ENCODE measurements at places on chromosomes 6 and 20. TPM values are rescaled to one million over a fixed set of nuclear protein-coding genes. Genes with fewer than 3 reads are reported as not detected.

Gene MLIP
- total RNA-seq, result 9.7 TPM

Gene CST9L
- total RNA-seq, result not detected

Gene BHLHE23
- total RNA-seq, result not detected

Gene PLA2G7
- total RNA-seq, result 4.6 TPM

Gene SEL1L2
- 0.23 TPM for total RNA-seq

Gene CFAP206
- total RNA-seq, result 14.8 TPM

Gene EYS
- 1.4 TPM for total RNA-seq

Gene TBC1D22B
- 13.8 TPM for total RNA-seq

Gene CD83
- total RNA-seq, result 32.5 TPM

Gene LPA
- total RNA-seq, result 7.6 TPM

Gene CHRNA4
- total RNA-seq, result 26.5 TPM

Gene TREML1
- total RNA-seq, result not detected

Gene NRSN1
- total RNA-seq, result 31.4 TPM

Gene CFB
- 3.2 TPM for total RNA-seq

Gene TMC2
- 3.5 TPM for total RNA-seq

Gene GDAP1L1
- 91.3 TPM for total RNA-seq

Gene LINC00237
- 10.8 TPM for total RNA-seq

Gene KHDRBS2
- 33.7 TPM for total RNA-seq

Gene SALL4
- 0.69 TPM for total RNA-seq

Gene XKR7
- 10.1 TPM for total RNA-seq

Gene TXLNB
- total RNA-seq, result 1.2 TPM

Gene IMPG1
- not detected for total RNA-seq

Gene GRIK2
- 139 TPM for total RNA-seq

Gene RGS17
- 81.2 TPM for total RNA-seq

Gene CUTA
- total RNA-seq, result 113 TPM

Gene BAG2
- total RNA-seq, result 4.2 TPM

Gene SH3BGRL2
- 44.3 TPM for total RNA-seq

Gene SLC26A8
- total RNA-seq, result 9.0 TPM

Gene FNDC11
- 3.5 TPM for total RNA-seq

Gene RIPPLY2
- 7.8 TPM for total RNA-seq

Gene MAPK13
- 3.9 TPM for total RNA-seq

Gene DDX43
- total RNA-seq, result 0.46 TPM

Gene SLC16A10
- total RNA-seq, result 20.1 TPM

Gene OOEP
- total RNA-seq, result not detected

Gene DBNDD2
- 15.9 TPM for total RNA-seq

Gene LAMA5
- total RNA-seq, result 12.9 TPM

Gene C20orf141
- not detected for total RNA-seq

Gene BPI
- 0.46 TPM for total RNA-seq

Gene PLN
- 0.46 TPM for total RNA-seq

Gene ZNF343
- 18.0 TPM for total RNA-seq

Gene DUSP15
- 12.5 TPM for total RNA-seq

Gene GPSM3
- total RNA-seq, result 1.4 TPM

Data from diencephalon (tissue), 1 donor.